ENCODE measurements at places on chromosomes 3 and 15.

DNA sequence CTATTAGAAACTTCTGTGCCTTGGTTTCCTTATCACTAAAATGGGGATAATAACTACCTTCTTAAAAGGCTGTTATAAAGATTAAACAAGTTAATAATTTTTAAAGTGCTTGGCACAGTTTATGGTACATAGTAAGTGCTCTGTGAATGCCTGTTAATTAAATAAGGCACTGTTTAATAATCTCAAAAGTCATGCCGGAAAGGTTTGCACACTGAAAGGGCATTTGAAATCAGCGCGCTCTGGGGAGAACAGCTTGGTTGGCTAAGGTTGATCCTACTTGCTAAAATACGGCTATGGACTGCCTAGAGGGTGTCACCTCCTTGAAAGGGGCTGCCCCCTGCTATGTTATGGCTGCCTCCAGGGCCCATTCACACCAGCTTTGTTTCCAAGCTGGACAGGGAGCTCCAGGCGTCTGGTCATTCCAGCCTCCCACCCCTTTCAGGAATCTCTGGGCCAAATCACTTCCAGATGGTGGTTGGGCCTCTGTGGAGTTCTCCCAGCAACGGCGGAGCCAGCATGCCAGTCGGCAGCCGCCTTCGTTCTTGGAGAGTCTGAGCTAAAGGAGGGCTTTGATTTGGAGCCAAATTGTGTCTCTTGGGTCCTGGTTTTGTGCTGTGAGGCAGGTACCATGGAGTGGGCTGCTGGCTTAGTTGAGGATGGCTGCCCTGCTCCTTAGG is 5.9 kb downstream of the FLNB start:
- DNase-seq: no peak

DNA sequence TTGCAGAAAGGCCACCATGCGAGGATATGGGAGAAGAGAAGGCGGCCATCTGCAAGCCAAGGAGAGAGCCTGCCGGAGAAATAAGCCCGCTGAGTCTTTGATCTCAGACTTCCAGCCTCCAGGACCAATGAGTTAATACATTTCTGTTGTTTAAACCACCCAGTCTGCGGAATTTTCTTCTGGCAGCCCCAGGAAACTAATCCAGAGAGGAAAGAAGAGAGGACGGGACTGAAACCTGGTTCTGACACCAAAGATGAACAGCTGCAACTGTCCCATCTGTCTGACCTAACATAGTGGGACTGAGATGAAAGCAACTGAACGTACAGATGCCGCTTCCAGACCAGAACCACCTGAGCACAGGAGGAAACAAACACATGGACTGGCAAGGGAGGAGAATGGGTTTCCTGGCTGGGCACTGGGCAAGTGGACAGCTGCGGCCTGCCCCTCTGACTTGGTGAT is 32.3 kb downstream of the VGLL4 start:
- no peak for DNase-seq

DNA sequence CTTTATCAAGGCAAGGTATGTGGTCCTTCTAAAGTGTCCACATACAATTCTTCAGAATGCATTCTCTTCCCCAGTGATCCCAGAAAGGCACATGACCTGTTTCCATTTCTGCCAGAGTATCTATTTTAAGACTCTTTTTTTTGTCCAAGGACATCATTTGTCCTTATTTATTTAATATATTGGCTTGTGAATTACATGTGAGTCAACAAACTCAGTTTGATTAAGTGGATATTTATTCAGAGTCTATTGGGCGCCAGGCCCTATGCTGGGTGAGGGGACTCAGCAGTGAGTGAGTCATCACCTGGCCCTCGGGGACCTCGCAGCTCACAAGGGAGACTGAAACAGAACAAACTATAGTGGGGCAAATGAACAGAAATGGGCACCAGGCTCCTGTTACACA is 136.8 kb downstream of the SNRK start:
- no peak for DNase-seq

- no peak for DNase-seq
Measured at GRCh38 chr3:76624164-76624563, 415.7 kb upstream of the ROBO2 start.

DNA sequence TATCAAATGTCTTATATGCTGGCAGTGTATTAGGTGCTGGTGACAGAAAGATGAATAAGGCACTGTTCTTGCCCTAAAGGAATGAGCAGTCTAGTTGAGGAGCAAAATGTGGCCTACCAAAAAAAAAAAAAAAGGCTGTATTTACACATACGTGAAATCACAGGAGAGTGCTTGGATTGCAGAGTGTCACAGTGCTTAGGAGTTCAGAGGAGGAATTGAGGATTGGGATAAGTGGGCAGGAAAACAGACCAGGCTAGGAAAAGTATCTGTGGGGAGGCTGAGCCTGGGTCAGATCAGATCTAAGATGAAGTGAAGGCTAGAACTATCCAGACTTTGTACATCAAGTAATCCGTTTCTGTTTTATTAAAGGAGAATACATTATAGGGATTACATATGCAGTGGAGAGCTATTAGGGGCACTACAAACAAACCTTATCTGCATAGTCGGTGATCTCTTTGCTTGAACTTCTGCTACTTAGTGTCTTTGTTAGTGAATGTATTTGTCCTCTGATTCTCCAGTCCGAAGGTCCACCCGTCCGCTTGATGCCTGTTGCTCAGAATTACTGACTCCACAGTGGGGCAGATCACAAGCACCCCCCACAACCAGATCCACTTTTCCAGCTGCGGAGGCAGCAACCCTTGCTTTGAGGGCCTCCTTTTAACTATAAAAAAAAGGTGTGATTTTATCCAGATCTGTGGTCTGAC is 80.0 kb downstream of the FNDC3B start:
- DNase-seq: no peak

DNA sequence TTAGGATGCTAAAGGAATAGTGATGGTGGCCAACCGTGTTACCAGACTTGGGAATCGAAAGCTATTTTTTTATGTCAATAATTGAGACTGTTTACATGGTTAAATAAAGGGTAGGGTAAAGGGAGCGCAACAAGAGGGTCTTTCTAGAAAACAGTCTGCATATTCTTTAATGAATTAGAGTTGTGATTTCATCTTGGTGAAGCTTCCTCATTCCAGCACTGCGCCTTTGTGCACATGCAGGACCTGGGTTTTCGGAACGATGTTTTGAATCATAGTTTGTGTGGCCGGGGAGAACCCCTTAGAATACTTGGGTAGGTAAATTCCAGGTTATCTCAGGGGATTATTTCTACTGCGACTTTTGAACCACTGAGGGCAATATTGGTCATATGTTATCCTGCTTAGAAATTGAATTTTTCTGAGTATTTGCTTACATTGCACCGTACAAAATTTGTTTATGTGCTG is 1.3 kb downstream of the PIK3CA start:
- no peak for DNase-seq

DNA sequence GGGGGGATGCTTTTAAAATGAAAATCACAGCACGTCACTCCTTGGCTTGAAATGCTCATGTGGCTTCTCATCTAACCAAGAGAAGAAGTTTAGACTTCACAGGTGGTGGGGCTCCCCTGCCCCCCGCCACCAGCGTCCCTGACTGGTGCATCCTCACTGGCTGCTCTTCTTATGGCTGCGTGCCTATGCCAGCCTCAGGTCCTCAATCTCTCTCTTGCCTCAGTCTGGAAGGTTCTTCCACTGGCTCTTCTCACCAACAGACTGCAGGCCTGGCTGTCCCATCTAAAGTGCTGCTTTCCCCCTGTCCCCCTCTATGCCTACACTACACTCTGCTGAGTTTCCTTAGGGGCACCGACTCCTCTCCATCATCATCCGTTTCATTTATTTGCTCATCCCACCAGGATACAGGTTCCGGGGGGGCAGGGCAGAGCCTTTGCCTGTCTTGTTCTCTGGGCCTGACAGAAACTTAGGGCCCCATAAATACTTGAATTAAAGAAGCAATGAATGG is 20.6 kb downstream of the ABTB1 start:
- DNase-seq: no peak

GRCh38 chr3:122219242-122219872 is 35.9 kb downstream of the CASR start:
- no peak for DNase-seq

GRCh38 chr3:157752956-157753786 is 250.0 kb upstream of the VEPH1 start:
- no peak for DNase-seq

GRCh38 chr3:55484801-55485791 is 2.0 kb downstream of the WNT5A start:
- peak; percentile 81 for DNase-seq

DNA sequence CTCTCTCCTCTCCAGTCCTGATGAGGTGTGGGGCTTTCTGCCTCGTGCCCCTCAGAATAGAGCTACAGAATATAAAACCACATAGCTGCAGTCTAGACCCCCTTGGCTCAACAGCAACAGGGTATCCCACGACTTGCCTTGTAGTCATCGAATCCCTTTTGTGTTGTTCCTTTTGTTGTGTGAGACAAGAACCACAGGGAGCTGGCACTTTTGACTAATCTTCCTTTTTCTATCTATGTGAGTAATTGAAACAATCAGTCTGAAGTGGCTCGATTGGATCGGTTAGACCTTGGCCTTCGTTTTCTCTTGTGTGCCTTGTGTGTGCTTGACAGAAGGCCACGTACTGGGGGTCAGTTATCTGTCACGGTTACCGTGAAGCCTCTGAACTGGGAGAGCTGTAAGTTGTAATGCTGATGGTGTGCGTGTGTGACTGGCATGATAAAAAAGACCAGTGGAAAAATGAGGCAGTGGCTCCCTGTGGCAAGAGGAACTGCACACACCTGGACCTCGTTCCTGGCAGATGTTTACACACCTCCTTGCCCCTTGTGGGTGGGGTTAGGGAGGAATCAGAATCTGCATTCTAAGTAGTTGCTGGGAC is 23.2 kb upstream of the IQCF6 start:
- DNase-seq: no peak

DNA sequence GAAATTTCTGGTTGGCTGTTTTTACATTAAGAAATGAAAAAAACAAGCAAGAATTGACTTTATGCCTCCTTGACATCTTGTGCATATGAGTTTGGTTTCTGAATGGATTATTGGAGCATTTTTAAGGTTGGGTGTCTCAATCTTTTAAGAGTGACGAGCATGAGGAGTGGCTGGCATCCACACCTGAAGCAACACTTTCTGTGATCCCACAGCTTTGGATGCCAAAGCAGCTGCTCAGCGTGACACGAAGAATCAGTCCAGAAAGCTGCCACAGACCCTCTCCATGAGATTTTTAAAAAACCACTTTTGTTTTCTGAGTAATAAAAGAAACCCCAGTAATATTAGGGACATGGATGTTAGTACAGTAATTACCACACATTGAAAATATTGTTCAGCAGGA is 154.5 kb downstream of the KLF13 start:
- no peak for DNase-seq

GRCh38 chr15:31399544-31400171 is 73.0 kb downstream of the KLF13 start:
- DNase-seq: no peak

- DNase-seq: no peak
Measured at GRCh38 chr3:3998140-3998922, 199.1 kb downstream of the LRRN1 start.

GRCh38 chr3:162507397-162507796 is 1010.8 kb downstream of the OTOL1 start:
- DNase-seq: no peak

DNA sequence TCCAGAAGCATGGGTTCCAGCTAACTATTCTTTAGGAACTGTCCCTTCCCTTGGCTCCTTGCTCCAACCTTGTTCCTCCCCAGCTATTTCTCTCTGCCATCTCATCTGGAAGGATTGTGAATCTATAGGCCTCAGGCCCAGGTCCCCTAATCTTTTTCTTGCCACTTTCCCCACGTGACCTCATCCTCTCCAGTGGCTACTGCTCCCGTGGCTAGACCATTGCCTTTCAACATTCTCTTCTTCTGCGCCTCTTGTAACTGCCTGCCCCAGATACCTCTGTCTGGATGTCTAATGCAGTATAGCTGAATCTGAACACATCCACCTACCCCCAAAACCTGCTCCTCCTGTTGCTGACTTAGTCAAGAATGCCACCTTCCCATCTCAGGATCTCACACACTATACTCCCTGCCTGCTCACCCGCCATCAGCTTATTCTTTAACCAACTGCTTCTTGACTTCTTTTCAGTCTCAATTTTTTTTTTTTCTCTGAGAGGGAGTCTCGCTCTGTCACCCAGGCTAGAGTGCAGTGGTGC is 5.2 kb downstream of the GPX1 start:
- DNase-seq: no peak

DNA sequence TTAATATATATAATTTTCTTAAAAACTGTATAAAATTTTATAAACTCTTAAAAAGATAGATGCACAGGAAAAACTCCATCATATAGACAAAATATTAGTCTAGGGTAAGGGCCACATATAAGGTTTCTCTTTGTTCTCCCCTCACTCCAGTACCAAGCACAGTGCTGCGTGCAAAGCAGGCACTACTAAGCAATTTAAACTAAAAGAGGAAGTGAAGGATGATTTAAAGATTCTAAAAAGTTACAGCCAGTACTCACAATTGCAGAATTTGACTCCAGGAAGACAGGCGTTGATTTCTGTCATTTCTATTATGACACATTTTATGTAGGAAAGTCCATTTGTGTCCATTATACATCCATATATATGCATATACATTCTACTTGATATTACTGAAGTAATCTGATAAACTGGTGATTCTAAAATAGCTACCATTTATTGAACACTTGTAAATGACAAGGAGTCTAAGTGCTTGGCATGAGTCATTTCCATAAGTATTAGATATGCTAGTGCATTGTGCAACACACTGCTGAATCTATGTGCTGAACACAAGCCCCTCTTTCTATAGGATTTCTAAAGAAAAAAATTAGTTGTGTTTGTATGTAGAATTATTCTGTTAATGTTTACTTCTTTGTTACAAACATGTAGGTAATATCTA is 785.5 kb upstream of the ARRDC4 start:
- no peak for DNase-seq

DNA sequence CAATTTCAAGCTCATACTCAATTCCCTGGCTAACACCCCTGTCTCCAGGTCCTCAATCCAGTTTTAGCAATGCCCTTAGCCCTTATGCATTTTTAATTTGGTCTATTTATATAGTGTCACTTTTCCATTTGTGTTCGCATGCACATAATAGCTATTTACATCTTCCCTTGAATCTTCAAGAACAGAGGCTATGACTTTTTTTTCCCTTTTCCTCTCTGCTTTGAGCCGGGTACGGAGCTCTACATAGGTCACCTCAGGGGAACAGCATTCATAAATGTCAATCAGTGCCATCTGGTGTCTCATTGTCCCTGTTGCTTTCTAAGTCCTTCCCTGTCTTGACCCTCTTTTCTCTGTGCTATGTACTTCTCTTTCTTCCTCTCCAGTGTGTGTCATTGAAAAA is 26.5 kb upstream of the ACTC1 start:
- DNase-seq: no peak

- no peak for DNase-seq
Measured at GRCh38 chr3:47964740-47965139, 51.5 kb downstream of the MAP4 start.

- DNase-seq: no peak
Measured at GRCh38 chr3:139687431-139687830, 9.7 kb upstream of the NMNAT3 start.

GRCh38 chr15:29812384-29812694 is 9.9 kb downstream of the TJP1 start:
- no peak for DNase-seq

DNA sequence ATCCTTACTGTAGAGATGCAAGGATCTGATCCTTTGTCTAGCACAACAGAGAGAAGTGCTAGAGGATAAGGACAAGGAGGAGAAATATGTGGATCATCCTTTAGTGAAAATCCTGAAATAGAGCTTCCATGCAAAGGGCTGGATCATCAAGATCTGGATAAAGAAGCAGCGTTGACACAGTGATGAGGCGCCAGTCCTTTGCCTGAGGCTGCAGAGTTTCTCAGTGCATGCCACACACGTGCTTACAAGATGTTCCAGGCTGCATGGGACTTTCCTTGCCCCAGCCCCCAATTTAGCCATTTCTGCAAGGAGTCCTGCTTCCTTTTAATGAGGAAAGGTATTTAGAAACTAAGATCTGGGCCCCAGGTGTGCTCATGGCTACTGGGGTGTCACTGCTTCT is 7.2 kb upstream of the ABTB1 start:
- DNase-seq: no peak

All from head of caudate nucleus (tissue), 42 donors.